Cardiac muscle cell (in vitro differentiated cells and primary cell): ENCODE measurements at places on chromosomes 7 and 10. TPM values are rescaled to one million over a fixed set of nuclear protein-coding genes. Genes with fewer than 3 reads are reported as not detected.
A peak's percentile ranks its signal among the peaks of the same experiment; 100 is the strongest.

Gene NRCAM
- 3.4 and 3.9 TPM in 2 replicates for total RNA-seq

- no peak for DNase-seq
Measured at GRCh38 chr10:94192333-94192732, 170.4 kb downstream of the NOC3L start.

DNA sequence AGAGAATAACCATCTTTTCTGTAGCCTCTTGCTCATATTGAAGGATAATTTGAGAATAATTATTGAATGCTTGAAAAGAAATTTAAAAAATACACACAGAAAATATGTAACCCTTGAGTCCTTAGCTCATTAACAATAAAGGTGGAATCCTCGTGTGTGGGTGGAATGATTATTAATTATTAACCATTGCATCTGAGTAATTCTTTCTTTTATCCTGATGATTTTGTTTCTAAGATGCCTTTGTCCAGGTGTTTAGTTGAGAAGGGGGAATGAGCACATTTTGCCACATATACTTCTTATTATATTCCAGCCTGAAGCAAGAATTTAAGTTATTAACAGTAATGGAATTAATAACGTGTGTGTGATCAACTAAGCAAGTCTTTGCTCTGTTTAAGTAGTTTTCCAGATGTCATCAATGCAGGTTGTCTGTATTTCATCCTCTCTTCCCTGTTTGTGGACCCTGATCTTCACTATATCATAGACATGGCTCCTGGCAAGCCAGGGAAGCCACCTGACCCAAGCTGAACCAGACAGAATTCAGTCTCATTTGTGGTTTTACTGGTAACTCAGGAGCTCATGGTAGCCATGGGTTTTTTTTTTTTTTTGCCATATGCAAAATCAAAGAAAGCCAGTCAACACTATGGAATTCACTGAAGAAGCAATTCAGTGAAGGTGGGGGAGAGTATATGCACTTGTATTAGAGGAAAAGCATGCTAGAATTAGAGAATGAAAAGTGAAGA lies 144.3 kb downstream of the KIF20B start:
- DNase-seq: peak; percentile 48

GRCh38 chr7:68547799-68548198 lies 1050.5 kb upstream of the AUTS2 start:
- no peak for DNase-seq

Gene MMP21
- total RNA-seq: 0.32 TPM in 1 of 2 replicates, not detected in the other

DNA sequence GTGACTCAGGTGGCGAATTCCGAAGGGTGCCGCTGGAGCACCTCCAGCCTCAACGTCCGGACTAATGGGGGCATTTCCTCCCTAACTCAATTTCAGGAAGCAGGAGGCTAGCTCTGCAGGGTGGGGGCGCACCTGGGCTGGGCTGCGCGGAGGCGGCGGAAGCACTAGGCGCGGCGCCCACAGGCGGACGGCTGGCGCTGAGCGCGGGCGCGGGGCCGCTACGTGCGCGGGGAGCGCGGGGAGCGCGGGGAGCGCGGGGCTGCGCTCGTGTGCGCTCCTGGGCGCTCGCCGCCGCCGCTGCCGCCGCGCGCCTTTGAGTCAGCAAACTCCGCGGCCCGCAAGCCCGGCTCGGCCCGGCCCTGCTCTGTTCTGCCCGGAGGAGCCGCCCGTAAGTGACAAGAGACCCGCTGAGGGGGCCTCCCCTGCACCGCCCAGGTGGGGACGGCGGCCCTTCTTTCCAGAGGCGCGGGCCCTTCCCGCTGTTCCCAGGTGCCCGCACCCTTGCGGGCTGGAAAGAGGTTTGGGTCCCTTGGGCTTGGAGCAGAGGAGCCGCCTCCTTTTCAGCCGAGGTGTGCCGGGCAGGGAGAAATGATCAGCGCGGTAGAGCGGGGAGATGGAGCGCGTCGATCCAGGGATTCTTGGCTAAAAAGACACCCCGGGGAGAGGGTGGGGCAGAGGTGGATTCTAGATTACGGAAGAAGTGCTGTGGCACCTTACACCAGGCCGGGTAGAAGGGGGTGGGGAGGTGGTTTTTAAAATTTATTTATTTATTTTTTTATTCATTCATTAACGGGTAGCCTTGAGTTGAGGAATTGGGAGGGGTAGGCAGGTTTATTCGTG lies at the start of gene SNX10:
SNX10 (plus strand) TSS at position 164 of the 840 bp plus-strand sequence. CDS start 54,581 bp downstream, outside the sequence.
- peak; percentile 78 for DNase-seq

Gene MEST
- total RNA-seq: 56.2 and 57.2 TPM in 2 replicates

DNA sequence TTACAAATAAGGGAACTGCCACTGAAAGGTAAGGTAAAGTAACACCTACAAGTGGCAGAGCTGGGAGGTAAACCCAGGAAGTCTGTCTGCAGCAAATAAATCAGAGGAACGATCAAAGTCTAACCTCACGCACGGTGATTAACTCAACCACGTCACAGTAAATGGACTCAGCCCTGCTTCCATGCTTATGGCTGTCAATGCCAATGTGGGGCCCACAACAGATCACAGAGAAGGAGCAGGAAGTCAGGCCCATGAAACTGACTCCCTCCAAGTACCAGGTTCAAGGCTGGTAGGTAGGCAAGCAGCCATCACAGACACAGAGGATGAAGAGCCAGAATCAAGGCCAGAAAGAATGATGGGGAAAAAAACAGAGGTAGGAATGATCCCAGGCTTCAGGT lies 38.0 kb upstream of the ACSL5 start:
- DNase-seq: no peak

Gene PIP
- not detected in 2 replicates for total RNA-seq

DNA sequence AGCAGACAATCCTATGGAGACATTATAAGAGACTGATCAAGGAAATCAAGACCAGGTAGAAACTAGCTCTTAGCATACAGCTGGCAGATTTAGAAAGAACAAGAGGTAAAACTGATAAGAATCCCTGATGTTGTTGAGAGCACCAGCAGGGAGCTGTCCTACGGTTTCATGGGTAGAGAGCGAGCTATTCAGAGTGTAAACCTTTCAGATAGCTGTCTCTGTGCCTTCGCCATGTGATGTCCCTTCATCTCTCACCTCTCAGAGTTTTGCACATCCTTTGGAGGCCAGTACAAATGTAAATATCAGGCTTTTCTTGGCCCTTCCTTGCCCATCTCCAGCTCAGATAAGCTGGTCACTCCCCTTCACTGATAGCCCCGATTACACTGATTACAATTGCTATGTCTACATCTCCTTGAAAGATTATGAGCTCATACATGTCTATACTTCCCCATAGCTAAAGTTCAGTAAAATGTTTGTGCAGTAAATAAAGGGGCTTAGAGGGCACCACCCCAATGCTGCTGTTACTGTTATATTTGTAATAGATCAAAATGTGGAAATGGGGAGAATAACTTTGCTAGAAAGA lies 21.9 kb downstream of the THSD7A start:
- DNase-seq: peak; percentile 9

GRCh38 chr10:5776136-5776880 lies 36.9 kb downstream of the GDI2 start:
- DNase-seq: peak; percentile 30

Gene RELN
- total RNA-seq: 34.8 and 46.9 TPM in 2 replicates

- no peak for DNase-seq
Measured at GRCh38 chr7:102287981-102288278, 1.3 kb downstream of the SH2B2 start.

DNA sequence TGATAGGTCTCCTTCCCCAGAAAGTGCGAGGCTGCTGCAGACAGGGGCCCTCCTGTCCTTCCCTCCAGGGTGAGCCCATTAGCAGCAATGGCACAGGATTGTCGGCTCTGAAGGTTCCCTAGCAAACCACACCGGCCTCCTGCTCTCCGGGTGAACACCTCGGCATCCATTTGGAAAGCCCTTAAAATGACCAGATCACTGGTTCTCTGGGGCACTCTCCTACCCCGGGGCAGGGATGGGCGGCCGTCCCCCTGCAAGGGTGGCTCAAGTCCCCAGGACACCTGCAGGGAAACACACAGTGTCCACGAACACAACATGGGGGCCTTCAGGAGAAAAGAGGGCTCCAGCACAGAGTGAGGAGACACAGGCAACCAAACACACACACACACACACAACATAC lies 459.1 kb downstream of the PTPRN2 start:
- DNase-seq: no peak

Gene PDCD11
- total RNA-seq: 20.4 and 30.3 TPM in 2 replicates

GRCh38 chr7:157998884-157999552 lies 588.6 kb downstream of the PTPRN2 start:
- no peak for DNase-seq

GRCh38 chr10:88991899-88992320 lies 1.3 kb downstream of the FAS start:
- no peak for DNase-seq

DNA sequence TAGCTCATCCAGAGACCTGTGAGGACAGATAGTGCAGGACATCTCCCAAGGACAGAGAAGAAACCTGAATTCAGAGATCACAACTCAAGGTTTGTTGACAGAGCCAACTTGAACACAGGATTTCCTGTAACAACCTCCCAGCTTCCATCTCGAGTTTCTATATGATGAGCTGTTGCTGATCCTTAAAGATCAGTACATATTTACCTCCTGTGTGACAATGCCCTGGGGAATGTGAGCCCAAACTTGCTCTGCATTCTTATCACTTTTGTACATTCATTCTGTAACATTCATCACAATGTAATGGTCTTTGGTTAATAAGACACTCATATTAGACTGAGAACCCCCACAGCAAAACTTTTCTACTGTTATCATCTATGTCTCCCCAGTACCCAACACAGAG lies 468.6 kb downstream of the XPNPEP1 start:
- DNase-seq: no peak

DNA sequence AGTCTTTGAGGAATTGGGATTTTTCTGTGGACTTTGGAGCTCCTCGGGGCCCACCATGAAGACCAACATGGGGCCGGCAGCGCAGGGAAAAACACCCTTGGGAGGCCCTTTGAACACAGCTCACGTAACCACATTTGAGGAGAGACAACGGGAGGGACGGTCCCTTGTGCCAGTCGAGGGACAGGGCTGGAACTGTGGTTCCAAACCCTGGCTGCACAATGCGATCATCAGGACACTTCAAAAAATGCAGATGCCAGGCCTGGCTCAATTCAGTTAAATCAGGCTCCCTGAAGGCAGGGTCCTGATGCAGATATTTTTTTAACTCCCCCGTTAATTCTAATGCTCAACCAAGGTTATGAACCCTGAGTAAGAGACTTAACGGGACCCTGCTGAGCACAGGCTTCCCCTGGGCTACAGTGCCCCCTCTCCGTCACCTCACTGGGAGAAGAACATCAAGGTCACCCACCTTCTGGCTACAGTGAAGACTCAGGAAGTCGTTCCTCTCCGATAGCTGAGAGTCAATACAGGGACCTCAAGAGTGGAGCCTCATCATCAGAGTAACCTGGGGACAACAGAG lies 30.4 kb downstream of the LYZL1 start:
- no peak for DNase-seq

GRCh38 chr10:32253821-32254220 lies 93.1 kb downstream of the EPC1 start:
- no peak for DNase-seq

Gene COMTD1
- 40.7 and 66.1 TPM in 2 replicates for total RNA-seq

DNA sequence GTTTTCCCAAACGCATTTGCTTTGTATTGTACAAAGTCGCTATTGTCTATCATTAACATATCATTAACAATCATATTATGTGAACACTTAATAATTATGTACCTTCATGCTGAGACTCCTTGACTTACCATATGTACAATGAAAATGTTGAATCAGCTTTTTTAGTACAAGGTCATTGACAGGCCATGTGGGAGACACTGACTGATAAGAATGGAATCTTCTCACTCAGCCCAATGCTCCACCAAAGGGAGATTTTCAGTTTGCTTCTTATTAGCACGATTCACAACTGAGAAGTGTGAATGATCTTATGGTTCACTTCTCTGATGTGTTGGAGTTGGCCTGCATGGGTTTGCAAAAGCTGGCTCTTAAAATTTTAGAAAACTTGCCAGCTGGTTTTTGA lies 253.5 kb upstream of the TEX47 start:
- DNase-seq: no peak

- no peak for DNase-seq
Measured at GRCh38 chr7:74287303-74288033, 1.7 kb upstream of the CLIP2 start.

Gene TMEM225B
- total RNA-seq: 0.81 and 2.3 TPM in 2 replicates

DNA sequence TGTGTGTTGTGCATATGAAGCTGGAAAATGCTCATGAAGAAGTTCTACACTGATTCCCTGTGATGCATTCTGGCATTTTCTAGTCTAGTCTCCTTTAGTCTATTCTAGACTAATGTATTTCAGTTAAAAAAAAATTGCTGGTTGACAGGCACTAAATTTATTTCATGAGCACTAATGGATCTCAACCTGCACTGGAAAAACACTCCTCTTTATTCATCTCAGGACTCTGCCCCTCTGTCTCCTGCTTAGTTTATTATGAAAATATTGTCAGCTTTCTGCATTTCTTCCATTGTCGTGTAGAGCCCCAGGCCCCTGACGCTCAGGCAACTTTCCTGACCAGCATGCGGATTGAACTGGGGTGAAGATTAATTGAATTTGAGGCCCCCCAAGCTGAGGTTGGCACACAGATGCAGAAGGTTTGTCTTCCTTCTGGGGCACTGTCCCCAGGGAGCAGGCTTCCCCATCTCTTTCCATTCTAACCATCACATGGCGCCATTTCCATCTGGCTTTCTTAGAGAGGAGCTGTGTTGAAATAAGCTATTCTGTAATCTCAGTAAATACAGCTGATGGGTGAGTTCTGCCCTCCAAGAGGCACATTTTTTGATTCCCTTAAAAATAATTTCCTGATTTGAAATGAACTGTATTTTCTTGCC lies 128.7 kb downstream of the INSYN2A start:
- DNase-seq: no peak

Gene PRSS37
- not detected in 2 replicates for total RNA-seq

DNA sequence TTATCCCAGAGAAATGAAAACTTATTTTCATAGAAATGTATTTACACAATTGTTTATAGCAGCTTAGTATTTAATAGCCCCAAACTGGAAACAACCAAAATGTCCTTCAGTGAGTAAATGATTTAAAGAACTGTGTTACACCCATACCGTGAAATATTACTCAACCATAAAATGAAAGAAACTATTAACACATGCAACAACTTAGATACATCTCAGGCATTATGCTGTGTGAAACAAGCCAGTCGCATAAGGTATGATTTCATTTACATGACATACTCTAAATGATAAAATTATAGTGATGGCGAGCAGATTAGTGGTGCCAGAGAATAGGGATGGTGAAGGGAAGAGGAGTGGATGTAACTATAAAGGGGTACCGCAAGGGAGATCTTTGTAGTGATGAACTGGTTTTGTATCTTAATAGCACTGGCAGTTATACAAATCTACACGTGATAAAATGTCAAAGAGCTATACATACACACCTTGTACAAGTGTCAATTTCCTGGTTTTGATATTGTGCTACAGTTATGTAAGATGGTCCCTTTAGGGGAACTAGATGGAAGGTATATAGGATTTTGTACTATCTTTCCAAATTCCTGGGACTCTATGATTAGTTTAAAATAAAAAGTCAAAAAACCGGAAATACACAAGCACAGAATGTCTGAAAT lies 40.5 kb downstream of the MACC1 start:
- no peak for DNase-seq

Gene GSTK1
- total RNA-seq: 218 and 221 TPM in 2 replicates
